ENCODE measurements at places on chromosomes 6 and 20.

DNA sequence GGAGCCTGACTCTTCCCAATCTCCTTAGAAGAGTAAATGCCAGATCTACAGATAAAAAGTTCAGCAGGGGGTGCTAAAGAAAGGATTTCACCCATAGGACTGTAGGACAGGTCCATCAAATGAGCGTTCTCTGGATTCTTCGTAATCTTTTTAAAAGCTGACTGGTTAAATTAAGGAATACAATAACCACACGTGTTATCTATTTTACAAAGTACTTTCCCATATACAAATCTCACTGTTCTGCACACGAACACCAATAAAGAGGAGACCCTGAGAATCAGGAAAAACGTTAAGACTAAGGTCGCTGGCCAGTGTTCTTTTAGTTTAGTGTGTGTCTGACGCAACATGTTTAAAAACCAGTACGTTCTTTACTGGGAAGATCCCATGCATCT, 542 bp downstream of the TUBE1 start:
- peak; percentile 10 for DNase-seq

- no peak for DNase-seq
Measured at GRCh38 chr6:21953831-21954801, 342.7 kb downstream of the PRL start.

GRCh38 chr20:14861028-14861699, 523.8 kb upstream of the FLRT3 start:
- DNase-seq = no peak

- no peak for DNase-seq
Measured at GRCh38 chr20:32538526-32538939, 46.6 kb downstream of the NOL4L start.

DNA sequence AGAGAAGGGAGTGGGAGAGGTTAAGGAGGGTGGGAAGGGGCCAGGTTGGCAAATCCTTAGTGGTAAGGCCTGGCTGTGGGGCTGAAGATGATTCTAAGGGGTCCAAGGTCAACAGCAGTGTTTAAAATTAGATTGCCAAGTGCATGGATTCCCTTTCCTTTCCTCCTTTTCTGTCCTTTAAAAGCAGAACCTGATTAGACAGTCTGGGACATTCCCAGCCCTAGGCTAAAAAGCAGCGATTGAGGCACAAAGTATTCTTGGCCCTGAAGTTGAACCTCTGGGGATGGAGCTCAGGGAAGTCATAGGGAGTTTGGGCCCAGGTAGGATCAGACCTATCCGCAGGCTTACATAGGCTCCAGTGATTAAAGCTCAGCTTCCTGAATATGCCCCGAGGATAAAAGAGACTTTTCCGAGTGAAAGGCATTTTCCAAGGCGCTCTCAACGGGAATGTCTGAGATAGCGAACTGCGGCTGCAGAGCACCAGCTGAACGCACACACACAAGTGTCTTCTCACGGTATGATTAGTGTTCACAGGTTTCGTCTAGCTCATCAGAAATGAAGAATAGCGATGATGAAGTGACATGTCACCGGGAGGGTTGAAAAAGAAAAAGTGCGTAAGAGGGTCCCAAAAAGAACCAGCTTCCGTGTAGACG, 787 bp upstream of the CARMIL1 start:
- DNase-seq = no peak

- DNase-seq = no peak
Measured at GRCh38 chr6:122722746-122723145, 56.8 kb upstream of the FABP7 start.

GRCh38 chr6:38572186-38572813, 67.4 kb downstream of the BTBD9 start:
- DNase-seq = no peak

DNA sequence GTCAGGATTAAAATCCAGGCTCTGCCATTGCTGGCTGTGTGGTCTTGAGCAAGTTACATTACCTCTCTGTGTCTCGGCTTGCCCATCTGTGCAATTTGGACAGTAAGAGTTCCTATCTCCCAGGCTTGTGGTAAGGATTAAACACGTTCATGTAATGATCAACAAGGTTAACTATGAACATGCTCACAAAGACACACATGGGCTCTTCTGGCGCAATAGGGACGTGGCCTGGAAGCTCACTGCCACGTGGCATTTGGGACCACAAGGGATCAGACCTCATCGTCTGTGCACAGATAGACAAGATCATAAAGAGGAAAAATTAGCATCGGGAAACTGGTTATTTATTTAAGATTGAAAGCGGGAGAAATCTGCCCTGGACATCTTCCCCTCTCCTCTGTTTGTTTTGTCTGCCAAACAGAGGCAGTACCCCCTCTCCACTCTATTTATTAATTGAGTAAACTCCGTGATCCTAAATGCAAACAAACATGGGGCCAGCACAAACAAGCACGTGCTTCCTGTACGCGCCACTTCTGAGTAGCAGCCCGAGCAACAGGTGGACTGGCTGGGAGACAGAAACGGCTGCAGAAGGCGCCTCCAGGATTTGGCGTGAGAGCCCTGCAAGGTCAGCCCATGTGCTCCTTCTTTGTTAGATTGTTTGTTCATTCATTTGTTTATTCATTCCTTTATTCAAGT, 95.0 kb downstream of the CDH26 start:
- DNase-seq = no peak

DNA sequence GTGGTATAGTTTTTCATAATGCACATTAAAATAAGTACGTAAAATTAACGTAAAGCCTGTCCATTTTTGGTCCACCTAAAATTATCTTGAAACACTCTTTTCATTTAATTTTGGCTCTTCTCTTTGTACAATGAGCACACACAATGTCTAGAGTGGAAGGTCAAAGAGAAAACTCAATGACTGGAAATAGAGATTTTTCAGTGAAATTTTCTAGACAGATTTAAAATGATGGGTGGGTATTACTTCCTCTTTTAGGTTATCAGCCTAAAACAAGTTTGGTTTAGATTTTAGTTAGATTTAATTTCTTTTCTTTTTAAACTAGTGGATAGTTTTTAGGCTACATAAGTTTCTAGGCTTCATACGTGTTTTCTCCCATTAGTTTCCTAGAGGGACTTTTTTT, 24.9 kb downstream of the DSE start:
- DNase-seq = no peak

GRCh38 chr6:110448846-110449540, 27.4 kb downstream of the SLC22A16 start:
- DNase-seq = no peak

DNA sequence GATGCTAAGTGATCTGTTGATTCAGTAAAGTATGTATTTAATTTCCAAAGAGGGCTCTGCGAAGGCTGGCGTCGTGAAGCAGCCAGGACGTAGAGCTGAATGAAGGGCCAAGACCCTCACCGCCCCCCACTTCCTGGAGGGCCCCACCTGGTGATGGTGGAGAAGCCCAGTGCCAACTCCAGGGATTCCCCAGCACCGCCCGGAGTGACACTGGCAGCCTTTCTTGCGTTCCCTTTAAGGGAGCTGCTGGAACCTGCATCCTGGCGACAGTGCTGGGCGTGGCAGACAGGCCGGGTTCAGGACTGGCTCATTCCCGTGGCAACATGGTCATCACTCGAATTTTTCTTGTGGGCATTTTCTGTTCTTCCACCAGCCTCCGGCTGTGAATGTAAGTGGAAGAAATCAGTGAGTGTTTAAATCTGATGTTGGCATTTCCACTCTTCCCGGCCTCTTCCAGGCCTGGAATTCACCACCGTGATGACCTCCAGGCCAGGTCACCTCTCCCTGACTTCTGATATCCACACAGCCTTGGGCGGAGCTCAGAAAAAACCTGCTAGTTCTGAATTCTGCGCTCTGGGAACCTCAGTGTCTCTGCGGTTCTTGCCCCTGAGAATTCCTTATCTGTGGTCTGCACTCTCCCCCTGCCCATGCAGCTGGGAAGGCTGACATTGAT, 57.4 kb upstream of the DACT2 start:
- DNase-seq = no peak

DNA sequence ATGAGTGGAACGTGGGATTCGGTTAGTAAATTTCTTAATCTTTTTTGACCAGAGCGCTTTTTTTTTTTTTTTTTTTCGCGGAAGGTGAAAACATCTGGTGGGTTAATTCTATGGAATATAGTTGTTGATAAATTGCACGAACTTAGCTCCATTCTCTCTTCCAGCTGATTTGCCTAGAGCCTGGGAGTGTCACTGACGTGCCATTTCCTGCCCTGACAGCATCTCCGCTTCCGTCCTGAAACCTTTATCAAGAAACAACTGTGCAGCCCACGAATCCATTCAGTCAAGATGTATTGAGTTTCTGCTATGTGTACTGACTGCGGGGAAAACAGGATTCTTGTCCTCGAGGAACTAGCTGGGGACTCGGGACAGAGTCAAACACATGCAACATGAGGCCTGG, 59.5 kb upstream of the TGM3 start:
- DNase-seq = peak; percentile 27

- no peak for DNase-seq
Measured at GRCh38 chr6:117228202-117228601, 37.2 kb upstream of the VGLL2 start.

- no peak for DNase-seq
Measured at GRCh38 chr20:37449276-37449675, 71.8 kb upstream of the NNAT start.

DNA sequence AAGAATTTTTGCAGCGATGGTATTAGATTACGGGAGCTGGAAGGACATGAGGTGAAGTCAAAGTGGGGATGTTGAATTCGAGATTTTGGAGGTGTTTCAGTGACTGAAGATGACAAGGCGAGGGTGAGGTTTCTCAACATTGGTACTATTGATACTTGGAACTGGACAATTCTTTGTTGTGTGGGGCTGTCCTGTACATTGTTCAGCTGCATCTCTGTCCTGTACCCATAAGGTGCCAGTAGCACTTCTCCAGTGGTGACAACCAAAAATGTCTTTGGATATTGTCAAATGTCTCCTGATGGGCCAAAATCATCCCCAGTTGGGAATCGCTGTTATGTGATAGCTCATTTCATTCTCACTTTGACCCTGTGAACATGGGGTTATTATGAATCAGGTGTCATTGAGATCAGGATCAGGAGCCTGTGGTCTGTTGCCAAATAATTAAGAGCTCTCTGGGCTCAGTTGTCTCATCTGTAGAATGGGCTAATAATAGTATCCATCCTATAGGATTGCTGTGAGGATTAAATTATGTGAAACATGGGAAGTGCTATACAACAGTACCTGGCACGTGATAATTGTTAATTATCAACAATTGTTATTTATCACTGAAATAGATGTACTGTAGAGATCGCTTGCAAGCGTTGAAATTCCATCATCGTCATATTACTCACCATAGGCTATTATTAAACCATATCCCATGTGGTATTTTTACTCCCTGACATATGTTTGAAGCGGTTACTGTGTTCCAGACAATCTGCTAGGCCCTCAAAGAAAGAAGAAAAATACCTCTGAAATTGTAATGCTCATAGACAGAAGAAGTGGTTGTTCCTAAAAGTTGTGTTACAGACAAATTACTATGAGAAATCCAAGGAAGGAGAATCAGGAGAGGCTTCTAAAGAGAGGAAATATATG, 48.5 kb upstream of the TTPAL start:
- DNase-seq = no peak

- DNase-seq = peak; percentile 44
Measured at GRCh38 chr6:15937602-15938001, 191.3 kb upstream of the MYLIP start.

GRCh38 chr6:3607599-3607998, 143.9 kb downstream of the PXDC1 start:
- no peak for DNase-seq

GRCh38 chr6:44257025-44257752, at the start of gene SLC35B2:
Gene SLC35B2, minus strand, starts transcription at chr6:44257528. Its CDS starts 118 bp downstream, at chr6:44257410.
- peak; percentile 82 for DNase-seq

DNA sequence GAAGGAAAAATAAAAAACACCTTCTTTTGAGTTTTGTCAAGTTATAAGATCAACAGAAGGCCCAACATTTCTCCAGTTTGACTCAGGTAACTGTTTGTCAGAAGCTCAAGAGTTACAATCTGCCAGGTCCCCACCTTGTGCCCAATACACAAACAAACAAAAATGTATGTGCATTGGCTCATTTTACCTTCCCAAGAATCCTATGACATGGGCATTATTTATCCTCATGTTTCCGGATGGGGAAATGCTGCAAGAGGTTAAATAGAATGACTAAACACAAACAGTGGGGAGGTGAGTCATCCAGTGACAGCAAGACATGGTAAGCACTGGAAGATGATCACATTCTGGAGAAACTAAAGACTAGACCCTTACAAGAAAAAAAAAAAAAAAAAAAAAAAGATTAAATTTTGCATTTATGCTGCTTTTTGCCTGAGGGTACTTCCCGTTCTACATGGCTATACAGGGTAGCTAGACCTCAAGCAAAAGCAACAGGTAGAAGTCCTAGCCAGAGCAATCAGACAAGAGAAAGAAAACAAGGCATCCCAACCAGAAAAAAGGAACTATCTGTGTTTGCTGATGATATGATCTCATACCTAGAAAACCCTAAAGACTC, 23.6 kb upstream of the ANKRD60 start:
- no peak for DNase-seq

DNA sequence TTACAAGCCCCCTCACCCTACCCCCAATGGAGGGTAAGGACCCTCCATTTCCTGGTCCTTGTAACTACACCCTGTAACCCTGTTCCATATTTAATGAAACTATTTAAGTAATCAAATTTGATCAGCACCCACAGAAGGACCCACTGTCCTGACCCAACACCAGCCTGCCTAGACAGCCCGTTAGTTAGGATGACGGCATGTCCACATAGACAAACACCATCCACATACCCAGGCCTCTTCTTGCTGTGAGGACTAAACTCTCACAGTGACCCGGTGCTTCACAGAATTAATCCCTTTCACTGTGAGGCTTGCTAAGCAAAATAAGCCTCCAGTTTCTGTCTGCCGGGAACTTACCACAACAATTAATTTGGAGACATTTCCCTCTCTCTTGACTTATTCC, 32.8 kb upstream of the FOXQ1 start:
- DNase-seq = no peak

DNA sequence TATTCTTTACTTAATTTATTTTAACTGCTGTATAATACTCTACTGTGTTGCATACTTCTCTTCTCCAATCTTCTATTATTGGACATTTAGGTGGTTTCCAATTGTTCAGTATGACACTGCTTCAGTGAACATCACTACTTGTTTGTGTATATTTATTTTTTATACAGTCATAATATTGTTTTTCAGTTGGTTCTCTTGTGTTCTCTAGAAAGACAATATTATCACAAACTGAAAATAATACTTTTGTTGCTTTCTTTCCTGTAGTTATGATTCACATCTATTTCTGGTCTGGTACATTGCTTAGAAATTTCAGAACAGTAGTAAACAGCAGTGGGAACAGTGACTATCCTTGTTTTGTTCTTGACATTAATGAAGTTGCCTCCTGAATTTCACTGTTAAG, 62.8 kb upstream of the GTSF1L start:
- DNase-seq = no peak

DNA sequence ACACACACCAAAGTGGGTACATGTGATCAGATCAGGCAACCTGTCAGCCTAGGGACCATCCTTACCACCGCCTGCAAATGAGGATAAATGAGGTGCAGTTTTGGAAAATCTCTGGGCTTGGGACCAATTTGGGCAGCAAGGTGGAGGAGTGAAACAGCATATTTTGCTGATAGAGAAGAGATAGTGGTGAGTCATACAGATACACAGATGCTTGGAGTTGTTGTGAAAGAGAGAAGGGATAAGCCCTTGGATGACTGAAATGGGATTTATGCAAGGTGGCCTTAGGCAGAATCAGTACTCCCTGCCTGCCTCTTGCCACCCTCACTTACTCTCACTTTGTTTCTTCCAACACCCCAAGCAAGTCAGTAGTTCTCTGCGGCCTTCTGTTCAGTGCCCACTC, 34.7 kb downstream of the BMP2 start:
- DNase-seq = no peak

All from RPMI8226 (cell line).